ENCODE measurements at places on chromosomes 16 and 17.

- DNase-seq = no peak
Observed at GRCh38 chr16:63458846-63459245, 1422.6 kb upstream of the CDH8 start.

GRCh38 chr17:13176436-13176835 is 158.6 kb upstream of the ELAC2 start:
- no peak for DNase-seq

DNA sequence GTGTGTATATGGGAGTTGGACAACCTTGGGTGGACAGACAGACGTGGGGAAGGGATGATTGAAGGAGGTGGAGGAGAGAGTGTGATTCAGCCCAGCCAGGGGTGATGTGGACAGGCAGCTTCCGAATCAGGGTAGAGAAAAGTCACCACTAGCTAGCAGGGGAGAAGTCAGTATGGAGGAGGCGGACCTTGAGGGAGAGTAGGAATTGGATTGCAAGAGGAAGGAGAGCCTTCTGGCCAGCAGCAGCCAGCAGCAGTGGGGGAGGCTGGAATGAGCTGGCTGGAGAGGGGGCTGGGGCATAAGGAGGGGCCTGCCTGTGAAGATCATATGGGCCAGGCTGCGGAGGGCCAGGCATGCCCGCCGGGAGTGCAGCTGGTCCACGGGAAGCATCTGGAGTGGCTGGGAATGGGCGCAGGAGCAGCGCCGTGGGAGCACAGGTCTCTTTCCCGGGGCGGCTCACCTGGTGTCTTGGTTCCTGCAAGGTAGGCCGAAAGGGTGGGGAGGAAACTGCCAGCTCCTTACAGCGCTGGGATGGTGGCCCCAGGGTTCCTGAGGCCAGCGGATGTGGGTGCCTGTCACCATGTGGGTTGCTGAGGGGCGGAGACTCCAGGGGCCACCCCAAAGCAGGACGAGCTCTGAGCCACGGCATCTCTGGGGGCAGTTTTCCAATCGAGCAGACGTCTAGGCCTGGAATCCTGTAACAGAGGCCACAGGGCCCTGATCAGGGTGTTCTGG is 235.3 kb downstream of the SEC14L1 start:
- peak; percentile 59 for DNase-seq

- no peak for DNase-seq
Observed at GRCh38 chr16:57544124-57544653, 1.7 kb downstream of the ADGRG5 start.

DNA sequence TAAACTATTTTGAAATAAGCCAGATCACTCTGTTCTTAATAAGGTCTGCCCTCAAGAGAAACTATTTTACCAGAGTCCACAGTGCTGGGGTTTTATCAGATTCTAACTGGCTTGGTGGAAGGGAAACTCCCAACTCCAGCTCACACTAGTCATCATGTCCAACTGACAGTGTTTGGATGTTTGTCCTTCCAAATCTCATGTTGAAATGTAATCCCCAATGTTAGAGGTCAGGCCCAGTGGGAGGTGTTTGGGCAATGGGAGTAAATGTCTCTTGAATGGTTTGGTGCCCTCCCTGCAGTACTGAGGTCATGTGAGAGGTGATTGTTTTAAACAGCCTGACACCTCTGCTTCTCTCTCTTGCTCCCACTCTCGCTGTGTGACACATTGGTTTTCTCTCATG is 1301.0 kb upstream of the CDH8 start:
- DNase-seq = no peak

GRCh38 chr17:9971991-9972390 is 66.9 kb upstream of the RCVRN start:
- no peak for DNase-seq

DNA sequence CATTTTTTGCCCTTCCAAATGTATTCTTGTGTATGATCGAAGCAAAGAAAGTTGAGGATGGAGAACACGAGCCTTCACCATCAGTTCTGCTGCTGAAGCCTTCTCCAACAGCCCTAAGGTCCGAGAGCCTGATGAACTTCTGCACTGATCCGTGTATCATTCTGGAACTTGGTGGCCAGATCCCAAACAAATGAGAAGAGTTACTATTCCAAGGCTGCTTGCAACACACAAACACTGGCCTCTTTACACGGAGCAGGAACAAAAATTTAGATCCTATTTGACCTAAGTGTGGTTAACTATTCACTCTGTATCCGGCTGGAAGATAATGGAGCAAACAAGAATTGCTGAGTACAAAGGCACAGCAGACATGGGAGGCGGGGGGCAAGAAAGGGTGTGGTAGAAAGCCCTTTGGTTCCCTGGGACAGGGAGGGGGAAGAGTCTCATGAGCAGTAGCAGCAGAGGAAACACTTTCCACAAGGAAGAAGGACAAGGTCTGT is 282.9 kb downstream of the SOX9 start:
- DNase-seq = no peak

GRCh38 chr17:30326809-30327208 is 7.0 kb downstream of the TMIGD1 start:
- DNase-seq = no peak

- no peak for DNase-seq
Observed at GRCh38 chr17:73151916-73152632, 12.7 kb upstream of the SSTR2 start.

DNA sequence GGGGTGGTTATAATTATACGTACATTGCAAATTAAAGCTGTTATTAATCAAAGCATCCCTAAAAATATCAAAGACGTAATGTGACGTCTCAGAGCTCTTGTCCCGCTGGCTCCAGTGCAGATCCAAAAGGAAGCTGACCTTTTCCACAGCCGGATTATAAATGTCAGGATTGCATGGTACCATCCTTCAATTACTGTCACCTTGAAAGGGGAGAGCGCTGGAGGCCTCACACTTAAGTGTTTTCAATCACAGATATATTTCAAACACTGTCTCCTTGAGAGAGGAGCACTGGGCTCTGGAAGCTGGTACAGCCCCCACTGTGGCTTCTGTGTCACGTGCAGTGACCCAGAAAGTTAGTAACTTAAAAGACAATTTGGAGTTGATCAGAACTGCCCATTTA is 94.2 kb downstream of the AIPL1 start:
- DNase-seq = no peak

GRCh38 chr17:79750650-79751545 is 20.2 kb downstream of the ENPP7 start:
- no peak for DNase-seq

Measured in glutamatergic neuron (in vitro differentiated cells).